Esophagus squamous epithelium (tissue), 5 donors: ENCODE measurements at places on chromosomes 7 and 10.

DNA sequence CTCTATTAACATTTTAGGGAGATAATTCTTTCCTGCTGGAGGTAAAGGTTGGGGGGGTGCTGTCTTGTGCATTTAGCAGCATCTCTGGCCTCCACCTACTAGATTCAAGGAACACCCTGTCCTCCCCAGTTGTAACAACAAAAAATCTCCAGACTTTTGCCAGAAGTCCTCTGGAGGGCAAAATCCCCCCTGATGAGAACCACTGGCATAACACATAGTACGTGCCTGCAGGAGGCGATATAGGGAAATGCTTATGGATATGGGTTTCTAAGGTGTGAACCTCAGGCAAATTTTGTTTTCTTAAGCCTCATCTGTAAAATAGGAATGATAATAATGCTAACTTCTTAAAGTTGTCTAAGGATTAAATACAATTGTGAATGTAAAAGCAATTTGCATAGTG lies 2.9 kb upstream of the OSBPL3 start:
- DNase-seq = no peak

GRCh38 chr10:19518632-19519031 lies 297.6 kb upstream of the PLXDC2 start:
- DNase-seq = no peak

DNA sequence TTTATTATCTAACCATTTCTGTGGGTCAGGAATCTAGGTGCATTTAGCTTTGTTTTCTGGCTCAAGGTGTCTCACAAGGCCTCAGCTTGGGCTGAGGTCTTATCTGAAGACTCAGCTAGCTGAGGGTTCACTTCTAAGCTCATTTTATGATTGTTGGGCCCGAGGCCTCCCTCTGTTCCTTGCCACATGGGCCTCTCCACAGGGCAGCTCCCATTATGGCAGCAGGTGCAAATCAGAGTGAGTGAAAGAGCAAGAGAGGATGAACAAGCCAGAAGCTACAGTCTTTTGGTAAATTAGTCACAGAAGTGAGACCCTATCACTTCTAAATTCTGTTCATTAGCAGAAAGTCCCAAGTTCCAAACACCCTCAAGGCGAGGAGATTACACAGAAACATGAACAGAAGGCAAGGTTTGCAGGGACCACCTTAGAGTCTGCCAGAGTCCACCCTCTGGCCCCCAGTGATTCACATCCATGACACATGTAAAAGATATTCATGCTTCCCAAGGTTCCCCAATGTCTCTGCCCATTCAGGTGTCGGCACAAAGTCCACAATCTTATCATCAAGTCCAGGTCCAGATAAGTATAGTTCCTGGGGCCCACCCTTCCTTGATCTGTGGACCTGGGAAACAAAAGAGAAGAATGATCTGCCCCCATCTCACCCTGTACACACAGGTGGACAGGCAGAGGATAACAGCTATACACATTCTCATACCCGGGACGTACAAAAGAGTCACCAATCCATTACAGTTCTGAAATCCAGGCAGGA lies 23.7 kb downstream of the FIGNL1 start:
- DNase-seq = no peak

DNA sequence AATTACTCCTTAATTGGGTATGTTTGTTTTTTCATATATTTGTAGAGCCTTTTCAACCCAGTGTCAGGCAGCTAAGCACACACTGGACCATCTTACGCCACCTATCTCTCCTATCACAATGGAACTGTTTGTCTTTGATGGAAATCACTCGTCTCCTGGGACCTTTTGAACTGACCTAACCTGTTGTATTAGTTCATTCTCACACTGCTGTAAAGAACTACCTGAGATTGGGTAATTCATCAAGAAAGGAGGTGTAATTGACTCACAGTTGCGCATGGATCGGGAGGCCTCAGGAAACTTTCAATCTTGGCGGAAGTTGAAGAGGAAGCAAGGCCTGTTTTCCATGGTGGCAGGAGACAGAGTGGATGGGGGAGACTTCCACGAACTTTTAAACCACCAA lies 182.0 kb downstream of the TCERG1L start:
- no peak for DNase-seq

GRCh38 chr7:135741905-135742304 lies 6.7 kb downstream of the FAM180A start:
- no peak for DNase-seq

- DNase-seq = no peak
These were observed 98.7 kb upstream of the PPIF start for GRCh38 chr10:79248341-79249185.

DNA sequence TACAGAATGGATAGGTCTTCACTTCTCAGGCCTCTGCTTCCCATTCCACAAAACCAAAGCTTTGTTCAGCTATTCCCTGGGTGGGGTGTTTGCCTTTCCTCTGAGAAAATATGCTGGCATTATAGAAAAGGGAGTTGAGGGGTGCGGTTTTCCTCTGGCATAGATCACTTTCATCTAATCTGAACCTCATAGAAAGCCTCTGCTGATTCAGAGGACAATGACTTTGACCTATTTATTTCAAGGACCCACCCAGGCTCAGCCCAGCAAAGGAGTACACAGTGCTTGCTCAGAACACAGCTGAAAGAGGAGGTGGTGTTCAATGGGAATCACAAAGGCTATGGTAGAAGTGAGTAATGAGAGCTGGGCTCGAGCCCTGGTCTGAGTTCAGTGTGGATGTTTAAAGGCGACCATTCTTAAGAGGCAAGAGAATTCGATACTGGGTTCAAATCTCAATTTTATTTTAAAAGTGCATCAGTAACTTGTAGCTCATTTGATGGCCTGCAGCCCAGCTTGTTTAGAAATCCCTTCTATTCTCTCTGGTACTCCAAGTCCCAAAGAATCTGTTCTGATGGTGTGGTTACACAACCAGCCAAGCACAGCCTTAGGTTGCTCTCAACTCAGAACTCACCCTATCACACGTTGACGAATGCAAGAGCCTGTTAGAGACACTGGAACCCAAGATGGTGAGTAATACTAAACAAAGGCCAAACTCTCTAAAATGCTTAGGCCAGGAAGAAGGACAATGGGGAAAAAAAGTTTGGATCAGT lies 1012.8 kb downstream of the LRMDA start:
- DNase-seq = no peak

GRCh38 chr10:48253970-48254657 lies 20.4 kb downstream of the FRMPD2 start:
- DNase-seq = no peak

DNA sequence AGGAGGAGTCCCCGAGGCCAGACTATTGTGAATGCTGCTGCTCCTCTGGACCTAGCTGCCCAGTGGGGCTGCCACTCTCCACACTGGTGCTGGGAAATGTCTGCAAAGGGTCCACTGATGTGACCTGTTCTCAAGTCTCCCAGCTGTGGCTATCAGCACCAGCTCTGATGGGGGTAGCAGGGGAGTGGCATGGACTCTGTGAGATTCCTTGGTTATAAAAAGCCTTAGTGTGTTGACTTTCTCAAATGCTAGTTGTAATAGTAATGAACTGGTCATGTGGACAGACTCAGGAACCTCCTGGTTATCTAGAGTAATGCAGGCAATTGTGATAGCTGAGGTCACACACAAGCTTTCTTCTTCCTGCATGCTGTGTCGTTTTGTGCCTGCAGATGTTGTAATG lies 34.1 kb upstream of the ARMC3 start:
- DNase-seq = no peak

DNA sequence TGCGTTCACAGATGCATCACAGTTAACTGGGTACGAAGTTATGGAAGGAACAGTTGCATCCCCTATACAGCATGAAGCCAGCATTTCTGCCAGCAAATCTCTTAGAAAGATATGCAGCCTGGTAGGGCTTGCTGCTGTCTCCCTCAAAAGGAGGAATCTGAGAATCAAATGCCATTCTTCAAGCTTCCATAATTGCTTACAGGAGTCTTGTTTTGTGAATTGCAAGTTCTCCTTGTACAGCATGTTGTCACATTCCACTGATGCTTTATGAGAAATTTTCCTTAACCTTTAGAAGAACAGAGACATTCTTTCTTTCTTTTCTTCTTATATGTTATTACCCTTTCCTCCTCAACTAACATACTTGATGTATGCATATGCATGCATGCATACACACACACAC lies 134.6 kb downstream of the CHRM2 start:
- no peak for DNase-seq

GRCh38 chr7:129361771-129362170 lies 72.5 kb upstream of the STRIP2 start:
- no peak for DNase-seq

- DNase-seq = no peak
These were observed 529.6 kb downstream of the DNAJB6 start for GRCh38 chr7:157866336-157866924.

DNA sequence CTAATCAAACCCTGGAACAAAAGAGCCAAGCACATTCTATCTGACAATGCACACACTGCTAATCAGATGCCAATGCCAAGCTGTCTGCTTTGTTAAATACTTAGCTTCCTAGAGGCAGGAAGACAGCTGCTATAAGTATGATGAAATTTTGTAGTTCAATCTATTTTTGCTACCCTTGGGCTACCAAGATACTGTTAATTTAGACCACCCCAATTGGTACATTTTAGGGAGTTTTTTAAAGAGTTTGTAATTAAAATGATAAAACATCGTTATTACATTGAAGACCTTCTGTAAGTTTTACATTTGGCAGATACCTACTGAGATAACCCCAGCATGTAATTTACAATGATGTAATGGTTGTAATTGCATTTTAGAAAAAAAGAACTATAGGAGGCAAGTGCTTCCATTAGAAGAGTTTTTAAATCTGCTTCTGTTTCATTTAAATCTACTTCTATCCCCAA lies 268.5 kb downstream of the ADK start:
- DNase-seq = no peak

DNA sequence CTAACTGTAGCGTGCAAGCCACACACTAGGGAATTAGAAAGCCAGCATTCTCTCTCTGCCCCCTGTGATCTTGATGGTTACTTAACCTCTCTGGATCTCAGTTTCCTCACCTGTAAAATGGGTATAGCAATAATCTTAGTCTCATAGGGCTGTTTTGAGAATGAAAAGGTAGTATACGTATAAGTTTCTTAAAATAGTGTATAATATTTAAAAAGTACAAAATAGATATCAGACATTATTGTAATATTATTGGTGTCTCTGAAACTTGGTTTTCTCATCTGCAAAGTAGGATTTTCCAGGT lies 80.4 kb downstream of the CHN2 start:
- DNase-seq = no peak

GRCh38 chr7:55463686-55464262 lies 98.6 kb downstream of the LANCL2 start:
- no peak for DNase-seq

- no peak for DNase-seq
These were observed 68.9 kb upstream of the DNAAF5 start for GRCh38 chr7:657565-658119.

DNA sequence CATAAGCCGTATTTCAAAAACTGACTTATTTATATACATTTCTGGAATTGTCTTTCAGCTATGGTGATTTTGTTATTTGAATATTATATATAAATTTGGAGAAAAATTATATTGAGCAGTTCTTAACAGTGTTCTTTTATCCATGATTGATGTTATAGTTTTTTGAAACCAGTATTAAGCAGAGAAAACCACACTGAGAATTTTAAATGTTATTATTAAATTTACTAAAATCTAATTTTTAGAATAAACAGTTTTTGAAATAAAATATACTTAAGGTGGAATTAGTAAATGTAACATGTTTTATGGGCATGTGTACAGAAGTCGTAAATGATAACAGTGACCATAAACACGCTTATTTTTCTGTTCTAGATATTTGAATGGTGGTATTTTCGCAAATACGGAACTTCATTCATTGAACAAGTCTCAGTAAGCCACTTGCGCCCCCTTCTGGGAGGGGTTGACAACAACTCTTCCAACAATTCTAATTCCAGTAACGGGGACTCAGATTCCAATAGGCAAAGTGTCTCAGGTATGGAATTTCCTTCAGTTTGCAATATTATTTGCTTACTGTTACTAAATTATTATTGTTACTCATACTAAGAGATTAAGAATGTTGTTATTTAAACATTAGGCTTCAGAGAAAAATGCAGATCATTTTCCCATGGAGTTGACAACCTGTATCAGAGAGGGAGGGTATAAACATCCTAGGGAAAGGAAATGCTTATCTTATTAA lies 166.1 kb downstream of the ST7 start:
- no peak for DNase-seq

- DNase-seq = no peak
These were observed 3.0 kb downstream of the SMARCD3 start for GRCh38 chr7:151245360-151246101.

DNA sequence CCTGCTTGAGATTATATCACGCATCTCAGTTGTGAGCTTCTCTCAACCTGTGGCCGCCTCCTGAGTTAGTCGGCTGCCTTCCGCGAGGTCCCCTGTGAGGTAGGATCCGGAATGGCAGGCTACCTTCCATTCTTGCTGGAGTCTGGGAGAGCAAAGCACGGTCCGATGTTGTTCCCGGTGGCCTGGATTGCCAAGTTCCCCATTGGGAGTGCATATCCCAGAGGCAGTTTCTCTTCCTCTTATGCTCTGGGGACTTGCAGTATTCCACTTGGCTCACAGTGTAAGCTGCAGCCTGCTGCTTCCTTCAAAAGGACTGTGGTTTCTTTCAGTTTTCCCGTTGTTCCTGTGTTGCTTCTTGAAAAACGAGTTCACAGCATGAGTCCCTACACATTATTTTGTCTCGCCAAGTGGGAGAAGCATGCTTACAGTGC lies 225.4 kb upstream of the ZWINT start:
- DNase-seq = no peak

- DNase-seq = no peak
These were observed 7.7 kb upstream of the TRUB1 start for GRCh38 chr10:114930320-114930719.

DNA sequence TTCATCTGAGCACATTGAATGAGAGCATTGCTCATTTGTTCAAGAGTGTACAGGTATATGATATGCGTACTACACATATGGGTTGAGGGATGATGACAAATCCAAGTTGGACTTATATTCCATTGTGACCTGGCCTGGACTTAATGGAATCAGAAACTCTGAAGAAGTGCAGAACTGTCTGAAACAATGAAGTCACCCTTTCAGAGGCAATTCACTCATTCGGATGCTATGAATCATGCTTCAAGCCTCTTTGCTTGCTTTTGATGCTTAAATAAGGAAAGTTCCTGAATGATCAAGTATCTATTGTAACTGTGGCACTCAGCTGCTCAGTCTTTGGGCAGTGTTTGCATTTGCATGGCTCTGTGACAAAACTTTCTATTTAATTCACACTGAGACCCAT lies 93.4 kb downstream of the ZNF365 start:
- DNase-seq = no peak

GRCh38 chr10:68897336-68897741 lies 3.8 kb upstream of the DDX50 start:
- no peak for DNase-seq

GRCh38 chr10:89279421-89279869 lies 22.4 kb upstream of the IFIT2 start:
- DNase-seq = no peak

GRCh38 chr10:69242852-69243212 lies 22.7 kb downstream of the HKDC1 start:
- DNase-seq = no peak

- DNase-seq = no peak
These were observed 25.2 kb upstream of the OPTN start for GRCh38 chr10:13074563-13075451.

- DNase-seq = no peak
These were observed 57.7 kb downstream of the PRSS58 start for GRCh38 chr7:142200206-142200605.

- DNase-seq = no peak
These were observed 171.1 kb upstream of the TBX20 start for GRCh38 chr7:35424869-35425495.

GRCh38 chr10:125062914-125063230 lies 97.5 kb downstream of the CTBP2 start:
- DNase-seq = no peak

- DNase-seq = no peak
These were observed 21.6 kb upstream of the GIMAP8 start for GRCh38 chr7:150428671-150429451.
